Gastrocnemius medialis (tissue), 4 donors: ENCODE measurements at places on chromosomes 5 and 9. TPM values are rescaled to one million over a fixed set of nuclear protein-coding genes. Genes with fewer than 3 reads are reported as not detected.

GRCh38 chr5:27571681-27572080 is 533.3 kb upstream of the CDH9 start:
- DNase-seq: no peak

DNA sequence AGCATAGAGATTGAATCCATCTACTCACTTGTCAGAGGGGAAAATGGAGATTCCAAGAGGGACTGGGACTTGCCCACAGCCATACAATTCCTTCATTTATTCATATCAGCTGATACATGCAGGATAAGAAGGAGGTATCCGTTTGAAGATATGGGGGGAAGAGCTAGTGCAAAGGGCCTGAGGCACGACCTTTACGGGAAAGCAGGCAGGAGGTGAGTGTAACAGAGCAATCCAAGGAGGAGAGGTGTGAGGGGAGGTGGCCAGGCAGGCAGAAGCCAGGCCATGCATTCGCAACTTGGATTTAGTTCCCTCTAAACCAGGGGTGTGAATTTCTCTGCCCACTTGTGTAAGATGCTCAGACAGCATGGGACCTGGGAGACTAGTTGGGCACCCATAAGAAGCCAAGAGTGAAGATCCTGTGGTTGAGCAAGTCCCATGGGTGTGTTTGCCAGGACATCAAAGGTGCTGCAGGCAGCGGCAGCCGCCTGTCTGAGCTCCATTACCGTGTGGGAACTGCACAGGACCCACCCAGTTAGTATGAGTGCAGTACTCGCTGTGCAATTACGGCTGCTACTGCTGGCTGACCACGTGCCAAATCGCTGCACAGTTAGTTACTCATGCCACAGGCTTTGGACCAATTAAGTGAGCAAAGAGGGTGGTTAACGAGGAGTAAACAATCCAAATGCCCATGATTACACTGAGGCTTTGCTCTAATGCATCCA is 31.4 kb upstream of the FAT2 start:
- DNase-seq: no peak

- no peak for DNase-seq
Observed at GRCh38 chr5:126437721-126438120, 14.5 kb downstream of the GRAMD2B start.

- DNase-seq: no peak
Observed at GRCh38 chr5:353612-354580, 32.4 kb downstream of the AHRR start.

PAX5 gene
- not detected for total RNA-seq
